ENCODE measurements at places on chromosomes 5 and 9.

GRCh38 chr9:5449521-5450358 is 602 bp upstream of the CD274 start:
- no peak for DNase-seq

GRCh38 chr5:148314187-148314586 is 2.0 kb downstream of the SPINK7 start:
- no peak for DNase-seq

DNA sequence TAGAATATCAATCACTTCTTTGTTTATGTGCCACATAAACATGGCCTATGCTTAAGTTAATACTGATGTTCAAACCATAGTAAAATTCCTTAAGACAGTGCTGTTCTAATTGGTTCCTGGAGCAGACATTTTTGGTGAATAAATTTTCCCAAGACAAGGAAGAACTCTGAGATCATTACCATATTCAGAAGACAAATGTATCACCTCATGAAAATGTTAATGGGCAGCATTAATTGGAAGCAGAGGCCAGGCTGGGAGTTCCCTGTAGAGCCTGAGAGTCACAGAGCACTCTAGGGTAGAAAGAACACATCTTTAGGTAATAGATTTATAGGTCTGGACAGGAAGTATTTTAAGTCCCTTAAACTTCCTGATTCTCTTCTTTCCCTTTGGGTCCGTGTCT is 240.2 kb downstream of the MAN2A1 start:
- DNase-seq = no peak

- DNase-seq = no peak
Observed at GRCh38 chr5:149037817-149038216, 25.0 kb downstream of the SH3TC2 start.

GRCh38 chr9:81558091-81558830 is 131.1 kb downstream of the TLE1 start:
- DNase-seq = no peak

DNA sequence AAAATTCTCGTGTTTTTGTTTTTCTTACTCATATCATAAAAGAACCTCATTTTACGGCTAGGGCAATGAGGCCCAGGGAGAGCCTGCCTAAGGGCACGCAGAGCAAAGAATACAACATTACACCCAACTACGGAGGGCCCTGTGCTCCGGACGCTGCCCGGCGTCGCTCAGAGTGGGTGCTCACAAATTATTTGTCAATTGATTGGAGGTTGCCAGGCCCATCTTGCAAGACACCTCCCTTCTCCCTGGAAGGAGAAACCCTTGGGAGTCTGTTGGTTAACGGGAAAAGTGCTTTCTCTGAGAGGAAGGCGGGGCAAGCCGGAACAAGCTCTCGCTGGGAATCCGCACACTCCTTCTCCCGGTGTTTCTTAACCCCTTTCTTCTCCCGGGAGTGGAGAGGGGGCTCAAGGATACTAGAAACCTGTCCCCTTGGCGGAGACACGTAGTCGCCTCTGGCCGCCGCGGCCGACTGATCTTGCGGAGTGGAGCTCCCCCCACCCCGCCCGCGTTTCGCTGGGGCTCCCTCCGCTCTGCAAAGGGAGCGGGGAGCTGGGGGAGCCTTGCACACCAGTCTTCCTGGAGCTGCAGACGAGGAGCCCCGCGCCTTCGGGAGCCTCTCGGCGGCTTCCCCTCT is 599.3 kb upstream of the SGCD start:
- no peak for DNase-seq

- DNase-seq = no peak
Observed at GRCh38 chr5:107772418-107773310, 101.9 kb upstream of the EFNA5 start.

GRCh38 chr5:17289681-17290539 is 72.5 kb downstream of the BASP1 start:
- DNase-seq = no peak

DNA sequence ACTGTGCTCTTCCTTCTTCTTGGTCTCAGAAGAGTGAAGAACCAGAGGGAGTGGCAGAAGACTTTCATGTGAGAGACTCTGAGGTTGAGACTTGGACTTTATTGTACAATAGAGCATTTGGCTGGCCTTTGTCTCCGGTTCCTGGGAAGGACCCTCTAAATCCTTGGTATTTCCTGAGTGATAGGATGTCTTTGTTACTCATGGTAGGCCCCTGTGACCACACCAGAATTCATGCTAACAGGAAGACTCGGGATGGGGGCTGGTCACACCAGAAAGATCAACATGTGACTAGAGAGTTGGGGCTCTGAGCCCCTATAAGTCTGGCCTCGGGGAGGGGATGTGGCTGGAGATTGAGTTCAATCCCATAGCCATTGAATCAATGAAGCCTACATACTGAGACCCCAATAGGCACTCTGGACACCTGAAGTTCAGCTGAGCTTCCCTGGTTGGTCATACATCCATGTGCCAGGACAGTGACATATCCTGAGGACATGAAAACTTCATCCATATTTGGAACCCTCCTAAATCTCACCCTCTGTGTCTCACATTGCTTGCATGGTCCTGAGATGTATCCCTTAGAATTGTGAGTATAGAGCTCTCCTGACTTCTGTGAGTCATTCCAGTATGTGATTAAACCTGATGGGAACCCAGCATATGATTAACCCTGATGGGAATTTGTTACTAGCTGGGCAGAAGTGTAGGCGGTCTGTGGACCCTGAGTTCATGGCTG is 201.7 kb downstream of the GADD45G start:
- DNase-seq = no peak

DNA sequence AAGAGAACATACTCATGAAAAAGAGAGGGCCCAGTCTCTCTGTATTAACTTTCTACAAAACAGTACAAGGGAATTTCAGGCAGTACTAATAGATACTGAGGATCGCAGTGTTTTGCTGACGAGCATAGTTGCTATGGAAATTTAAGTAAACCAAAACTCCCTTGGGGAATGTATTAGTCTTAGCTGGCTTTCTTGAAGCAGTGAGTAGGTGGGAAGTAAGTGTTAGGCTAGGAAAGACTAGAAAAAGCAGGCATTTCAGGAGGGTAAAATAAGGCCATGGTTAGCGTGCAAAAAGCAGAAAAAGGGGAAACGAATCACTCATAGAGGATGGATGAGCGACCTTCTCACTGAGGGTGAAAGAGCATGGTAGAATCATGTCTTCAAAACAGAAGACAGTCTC is 84.3 kb upstream of the ACTBL2 start:
- DNase-seq = no peak

DNA sequence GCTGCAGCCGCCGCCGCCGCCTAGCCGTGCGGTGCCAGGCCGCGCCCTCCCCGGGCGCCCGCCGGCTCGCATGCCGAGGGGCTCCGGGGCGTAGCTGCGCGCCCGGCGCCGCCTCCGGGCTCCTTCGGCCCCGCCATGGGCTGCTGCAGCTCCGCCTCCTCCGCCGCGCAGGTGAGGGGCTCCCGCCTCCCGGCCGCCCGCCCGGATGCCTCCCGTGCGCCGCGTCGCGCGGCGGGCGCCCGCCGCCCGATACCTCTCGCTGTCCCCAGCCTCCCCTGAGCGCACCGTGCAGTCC is 230 bp downstream of the SLC44A1 start:
- no peak for DNase-seq

GRCh38 chr9:127159949-127160610 is 37.6 kb upstream of the ANGPTL2 start:
- DNase-seq = no peak

DNA sequence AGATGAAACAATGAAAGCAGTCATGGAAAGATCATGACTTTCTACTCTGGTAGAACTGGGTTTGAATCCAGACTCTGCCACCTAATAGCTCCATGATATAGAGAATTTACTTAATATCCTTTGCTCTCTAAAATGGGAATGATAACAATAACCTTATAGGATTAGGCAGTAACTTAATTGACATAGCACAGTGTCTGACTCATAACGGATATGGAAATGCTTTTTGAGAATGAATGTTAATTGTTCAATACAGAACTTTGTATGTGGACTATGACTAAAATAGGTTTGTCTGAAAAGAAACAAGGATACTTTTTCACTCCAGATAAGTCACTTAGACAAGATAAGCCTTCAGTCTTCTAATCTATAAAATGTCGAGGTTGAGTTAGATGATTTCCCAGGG is 330.7 kb downstream of the PTPRD start:
- no peak for DNase-seq

DNA sequence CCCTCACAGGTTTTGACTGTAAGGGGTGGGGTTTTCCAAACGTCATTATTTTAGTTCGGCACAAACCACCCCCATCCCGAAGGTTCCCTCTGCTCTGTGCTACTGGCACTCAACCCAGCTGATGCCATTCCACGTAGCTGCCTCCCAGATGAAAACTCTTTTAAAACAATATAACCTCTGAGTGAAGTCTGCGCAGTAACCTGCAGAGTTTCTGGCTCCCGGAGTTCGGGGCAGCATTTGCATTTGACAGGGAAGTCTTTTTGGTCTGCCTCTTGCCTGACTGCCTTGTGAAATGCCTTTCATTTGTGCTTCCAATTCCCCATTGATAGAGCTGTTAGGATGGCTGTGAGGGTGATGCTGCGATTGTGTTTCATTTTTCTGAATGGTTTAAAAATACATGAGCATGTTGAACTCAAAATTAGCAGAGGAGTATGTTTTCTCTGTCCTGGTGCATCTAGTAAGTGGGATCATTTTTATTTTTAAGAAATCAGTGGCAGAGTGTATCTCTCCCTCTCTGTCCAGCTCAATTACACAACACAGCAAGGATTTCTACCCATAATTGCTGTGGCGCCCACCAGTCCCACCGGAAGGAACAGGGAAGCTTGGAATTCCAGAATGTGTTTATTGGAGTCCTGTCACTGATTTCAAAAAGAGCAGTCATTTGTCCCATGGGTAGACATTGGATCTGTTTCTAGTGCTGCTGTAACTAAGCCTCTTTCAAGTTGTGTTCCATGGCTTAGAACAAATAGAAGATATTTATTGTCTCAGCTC is 24.8 kb downstream of the ADCY2 start:
- no peak for DNase-seq

DNA sequence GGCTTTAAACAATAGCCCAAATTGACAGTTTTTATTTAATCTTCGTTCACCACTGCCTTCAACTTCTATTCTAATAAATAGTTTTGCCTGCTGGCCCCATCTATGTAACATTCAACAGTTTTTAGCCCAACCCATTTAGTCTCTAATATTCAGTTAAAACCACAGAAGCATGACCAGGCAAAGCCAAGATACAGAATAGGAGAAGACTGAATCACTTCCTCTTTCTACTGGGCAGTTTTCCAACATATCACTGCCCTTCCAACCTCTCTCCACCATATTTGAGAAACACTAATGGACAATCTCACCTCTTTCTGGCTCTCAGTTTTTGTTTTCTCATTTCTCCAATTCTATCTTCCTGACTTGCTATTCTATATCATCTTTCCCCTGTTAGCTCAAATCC is 352.9 kb downstream of the DNAH5 start:
- no peak for DNase-seq

GRCh38 chr5:56853698-56854097 is 38.3 kb downstream of the MAP3K1 start:
- DNase-seq = no peak

- DNase-seq = no peak
Observed at GRCh38 chr5:126801992-126802294, 25.0 kb downstream of the LMNB1 start.

DNA sequence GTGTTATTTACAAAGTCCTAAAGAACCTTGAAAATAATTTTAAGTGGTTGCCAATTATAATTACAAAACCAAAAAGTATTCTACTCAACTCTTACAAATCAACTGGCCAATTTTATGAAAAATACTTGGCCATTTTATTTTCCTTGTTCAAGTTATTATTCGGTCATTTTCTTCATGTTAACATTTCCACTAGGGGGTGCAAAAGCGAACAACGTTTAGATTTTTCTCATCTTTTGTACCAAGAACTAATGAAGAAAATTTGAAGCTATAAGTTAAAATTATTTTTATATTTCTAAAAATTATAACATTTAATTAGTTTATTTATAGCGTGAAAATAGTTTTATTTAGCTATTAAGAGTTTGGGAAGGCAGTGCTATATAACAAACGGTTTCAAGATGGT is 1453.3 kb downstream of the MAT2B start:
- no peak for DNase-seq

DNA sequence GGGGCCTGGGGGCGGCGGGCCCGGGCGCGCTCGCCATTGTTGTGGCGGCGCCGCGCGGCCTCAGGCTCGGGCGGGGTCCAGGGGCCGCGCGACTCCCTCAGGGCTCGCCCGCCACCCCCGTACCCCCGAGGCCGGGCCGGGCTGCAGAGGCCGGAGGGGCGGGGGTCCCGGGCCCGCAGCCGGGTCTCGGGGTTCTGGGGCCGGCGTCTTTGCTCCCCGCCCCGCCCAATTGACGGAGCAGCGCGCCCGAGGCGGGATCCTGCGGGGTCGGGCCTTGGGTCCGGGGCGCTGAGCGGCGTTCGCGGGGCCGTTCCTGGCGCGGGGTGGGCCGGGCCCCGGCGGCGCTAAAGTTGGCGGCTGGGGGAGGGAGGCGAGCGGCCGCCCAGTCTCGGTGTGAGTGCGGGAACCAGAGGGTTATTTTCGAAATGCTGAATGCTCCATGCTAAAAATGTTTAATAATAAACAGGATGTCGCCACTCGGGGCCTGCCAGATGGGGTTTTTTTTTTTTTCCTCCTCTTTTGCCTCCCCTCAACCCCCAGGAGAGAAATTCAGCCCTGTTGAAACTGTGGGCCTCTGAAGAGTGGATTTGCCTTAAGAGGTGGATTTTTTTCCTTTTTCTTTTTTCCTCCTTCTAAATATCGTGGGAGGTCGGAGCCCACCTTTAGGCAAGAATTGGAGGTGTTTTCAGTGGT is 724 bp downstream of the PRRC2B start:
- DNase-seq = no peak

GRCh38 chr5:150009671-150010387 is 9.3 kb downstream of the HMGXB3 start:
- no peak for DNase-seq

GRCh38 chr9:97666907-97667686 is 30.0 kb downstream of the XPA start:
- no peak for DNase-seq

DNA sequence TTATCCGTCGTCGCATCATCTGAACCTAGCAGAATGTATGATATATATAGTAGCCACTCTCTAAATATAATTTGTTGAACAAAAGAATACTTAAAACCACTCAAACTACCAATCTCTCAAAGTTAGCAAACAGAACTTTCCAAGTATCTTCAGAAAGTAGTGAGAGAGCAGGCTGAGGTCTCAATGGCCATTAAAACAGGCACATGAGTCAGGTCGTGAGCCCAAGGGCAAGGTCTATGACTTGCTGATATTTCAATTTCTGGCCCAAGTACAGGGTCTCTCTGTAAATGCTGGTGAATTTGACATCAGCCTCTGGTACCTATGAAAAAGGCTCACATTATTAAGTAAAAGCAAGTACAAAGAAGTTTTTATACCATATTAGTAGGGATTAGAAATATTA is 95.1 kb downstream of the GPR21 start:
- DNase-seq = no peak

GRCh38 chr9:10226996-10227395 is 385.8 kb downstream of the PTPRD start:
- no peak for DNase-seq

GRCh38 chr5:124310453-124310852 is 436.0 kb downstream of the ZNF608 start:
- no peak for DNase-seq

GRCh38 chr9:93663877-93664548 is 87.6 kb downstream of the PHF2 start:
- DNase-seq = no peak

- no peak for DNase-seq
Observed at GRCh38 chr5:172833372-172833685, 722 bp upstream of the ERGIC1 start.
